ENCODE measurements at places on chromosomes 1 and 21.

DNA sequence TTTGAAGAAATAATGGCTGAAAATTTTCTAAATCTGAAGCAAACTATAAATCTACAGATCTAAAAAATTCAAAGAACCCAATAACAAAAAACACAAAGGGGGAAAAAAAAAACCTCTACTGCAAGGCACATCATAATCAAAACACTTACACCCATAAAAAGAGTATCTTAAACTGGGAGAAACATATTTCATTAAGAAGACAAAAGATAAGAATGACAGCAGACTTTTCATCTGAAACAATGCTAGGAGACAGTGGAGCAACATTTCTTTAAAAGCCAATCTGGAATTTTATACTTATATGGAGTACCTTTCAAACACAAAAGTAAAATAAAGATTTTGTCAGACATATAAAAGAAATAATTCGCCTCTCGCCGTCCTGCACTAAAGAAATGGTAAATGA is 49.1 kb downstream of the COP1 start:
- peaks cover 6% of the 10 kb centered on the region for H3K36me3 ChIP-seq
- no peak overlapping the region for H3K27ac ChIP-seq
- no peak for DNase-seq
- H3K27me3 ChIP-seq, result no peaks in the 10 kb centered on the region
- H3K4me3 ChIP-seq, result no peak overlapping the region
- H3K4me1 ChIP-seq, result no peaks in the 10 kb centered on the region

- H3K4me1 ChIP-seq, result no peaks in the 10 kb centered on the region
- no peak overlapping the region for H3K27ac ChIP-seq
- H3K4me3 ChIP-seq, result no peak overlapping the region
- DNase-seq, result peak; percentile 71
- no peaks in the 10 kb centered on the region for H3K36me3 ChIP-seq
- H3K27me3 ChIP-seq, result no peaks in the 10 kb centered on the region
Observed at GRCh38 chr21:42097860-42098454, 26.8 kb downstream of the UMODL1 start.

DNA sequence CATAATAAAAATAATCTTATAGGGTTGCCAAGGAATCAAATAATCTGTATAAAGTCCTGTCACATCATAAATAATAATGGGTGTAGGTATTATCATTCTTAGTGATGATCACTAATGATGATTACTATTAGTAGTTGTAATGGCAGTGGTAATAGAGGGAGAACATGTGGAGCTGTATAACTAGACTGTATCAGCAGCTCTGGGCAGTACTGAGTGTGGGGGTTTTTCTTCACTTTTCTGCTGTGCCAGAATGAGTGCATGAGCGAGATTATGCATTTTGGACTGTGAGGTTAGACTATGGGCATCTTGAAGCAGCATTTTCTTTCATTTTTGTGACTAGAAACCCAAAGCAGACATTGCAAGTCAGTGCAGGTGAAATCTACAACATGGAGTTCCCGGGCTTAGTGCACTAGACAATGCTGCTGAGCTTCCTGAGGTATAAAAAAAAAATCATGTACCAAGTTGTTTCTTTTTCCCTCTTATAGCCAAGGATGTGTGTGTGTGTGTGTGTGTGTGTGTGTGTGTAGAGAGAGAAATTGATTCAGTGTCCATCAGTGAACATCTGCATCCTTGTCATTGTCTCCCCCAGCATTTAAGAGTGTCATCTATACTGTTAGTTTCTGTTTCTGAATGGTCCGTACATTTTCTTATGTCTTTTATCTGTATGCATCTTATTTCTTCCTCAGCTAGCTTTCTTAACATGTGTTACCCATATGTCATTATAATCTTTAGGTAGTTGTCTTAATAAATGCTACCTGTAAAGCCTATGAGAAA is 86.6 kb downstream of the GIPC2 start:
- no peaks in the 10 kb centered on the region for H3K27me3 ChIP-seq
- H3K36me3 ChIP-seq, result no peaks in the 10 kb centered on the region
- H3K4me3 ChIP-seq, result no peak overlapping the region
- no peak for DNase-seq
- H3K27ac ChIP-seq, result no peak overlapping the region

- no peaks in the 10 kb centered on the region for H3K4me1 ChIP-seq
- H3K27ac ChIP-seq, result no peak overlapping the region
- DNase-seq, result no peak
- no peaks in the 10 kb centered on the region for H3K27me3 ChIP-seq
Observed at GRCh38 chr1:187734427-187734826, 905.7 kb downstream of the PLA2G4A start.

DNA sequence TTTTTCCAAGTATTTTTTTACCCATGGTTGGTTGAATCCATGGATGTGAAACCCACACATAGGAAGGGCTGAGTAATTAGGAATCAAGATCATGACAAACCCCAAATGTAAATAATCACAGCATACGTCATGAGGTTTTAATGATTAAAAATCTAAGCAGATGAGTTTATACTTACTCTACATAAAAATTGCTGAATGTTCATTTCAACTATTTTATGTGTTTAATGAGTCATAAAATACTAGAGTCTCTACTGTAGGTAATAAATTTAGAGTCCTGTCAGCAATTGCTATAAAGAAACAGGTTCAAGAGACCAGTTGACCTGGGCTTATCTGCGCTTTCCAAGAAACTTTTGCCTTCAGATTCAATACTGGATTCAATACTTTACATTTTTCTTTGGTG is 18.2 kb downstream of the CTH start:
- no peak overlapping the region for H3K4me3 ChIP-seq
- peaks cover 17% of the 10 kb centered on the region for H3K36me3 ChIP-seq
- DNase-seq, result no peak
- H3K27me3 ChIP-seq, result no peaks in the 10 kb centered on the region

- H3K4me1 ChIP-seq, result peaks cover 14% of the 10 kb centered on the region
- no peak overlapping the region for H3K4me3 ChIP-seq
- no peak overlapping the region for H3K27ac ChIP-seq
Observed at GRCh38 chr1:23872421-23872820, 4.3 kb upstream of the FUCA1 start.

- H3K27ac ChIP-seq, result no peak overlapping the region
- H3K36me3 ChIP-seq, result no peaks in the 10 kb centered on the region
- H3K27me3 ChIP-seq, result no peaks in the 10 kb centered on the region
Observed at GRCh38 chr1:221343136-221343535, 398.8 kb downstream of the DUSP10 start.

- H3K36me3 ChIP-seq, result peaks cover 54% of the 10 kb centered on the region
- no peak overlapping the region for H3K4me3 ChIP-seq
- no peak for DNase-seq
- H3K27me3 ChIP-seq, result no peaks in the 10 kb centered on the region
Observed at GRCh38 chr1:3774946-3775489, 2.5 kb downstream of the SMIM1 start.

GRCh38 chr1:245466261-245466660 is 311.5 kb downstream of the KIF26B start:
- no peak for DNase-seq
- H3K4me1 ChIP-seq, result peaks cover 9% of the 10 kb centered on the region
- H3K27me3 ChIP-seq, result no peaks in the 10 kb centered on the region
- H3K36me3 ChIP-seq, result no peaks in the 10 kb centered on the region
- no peak overlapping the region for H3K4me3 ChIP-seq

DNA sequence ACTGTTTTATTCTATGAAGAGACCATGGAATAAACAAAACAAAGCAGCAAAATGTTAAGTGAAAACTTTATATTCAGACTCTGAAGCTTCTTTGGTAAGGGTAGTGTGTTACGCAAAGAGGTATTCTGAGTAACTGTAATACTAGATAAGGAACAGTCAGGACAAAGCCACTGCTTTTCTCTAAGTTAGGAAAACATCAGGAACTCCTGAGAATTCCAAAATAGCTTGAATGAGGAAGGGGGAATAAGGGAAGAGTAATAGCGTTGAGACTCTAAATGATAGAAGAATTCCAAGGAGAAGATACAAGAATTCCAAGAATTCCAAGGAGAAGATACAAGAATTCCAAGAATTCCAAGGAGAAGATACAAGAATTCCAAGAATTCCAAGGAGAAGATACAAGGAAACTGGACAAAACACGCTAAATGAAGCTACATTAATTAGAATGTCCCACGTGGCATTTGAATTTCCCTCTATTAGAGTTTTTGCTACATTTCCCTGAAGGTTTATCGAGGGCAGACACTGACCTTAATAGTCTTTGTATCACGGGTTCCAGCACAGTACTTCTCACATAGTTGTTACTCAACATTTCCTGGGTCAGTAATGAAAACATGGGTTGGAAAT is 71.5 kb downstream of the SMYD3 start:
- H3K4me3 ChIP-seq, result no peak overlapping the region
- no peak overlapping the region for H3K27ac ChIP-seq
- no peaks in the 10 kb centered on the region for H3K27me3 ChIP-seq
- H3K36me3 ChIP-seq, result no peaks in the 10 kb centered on the region

DNA sequence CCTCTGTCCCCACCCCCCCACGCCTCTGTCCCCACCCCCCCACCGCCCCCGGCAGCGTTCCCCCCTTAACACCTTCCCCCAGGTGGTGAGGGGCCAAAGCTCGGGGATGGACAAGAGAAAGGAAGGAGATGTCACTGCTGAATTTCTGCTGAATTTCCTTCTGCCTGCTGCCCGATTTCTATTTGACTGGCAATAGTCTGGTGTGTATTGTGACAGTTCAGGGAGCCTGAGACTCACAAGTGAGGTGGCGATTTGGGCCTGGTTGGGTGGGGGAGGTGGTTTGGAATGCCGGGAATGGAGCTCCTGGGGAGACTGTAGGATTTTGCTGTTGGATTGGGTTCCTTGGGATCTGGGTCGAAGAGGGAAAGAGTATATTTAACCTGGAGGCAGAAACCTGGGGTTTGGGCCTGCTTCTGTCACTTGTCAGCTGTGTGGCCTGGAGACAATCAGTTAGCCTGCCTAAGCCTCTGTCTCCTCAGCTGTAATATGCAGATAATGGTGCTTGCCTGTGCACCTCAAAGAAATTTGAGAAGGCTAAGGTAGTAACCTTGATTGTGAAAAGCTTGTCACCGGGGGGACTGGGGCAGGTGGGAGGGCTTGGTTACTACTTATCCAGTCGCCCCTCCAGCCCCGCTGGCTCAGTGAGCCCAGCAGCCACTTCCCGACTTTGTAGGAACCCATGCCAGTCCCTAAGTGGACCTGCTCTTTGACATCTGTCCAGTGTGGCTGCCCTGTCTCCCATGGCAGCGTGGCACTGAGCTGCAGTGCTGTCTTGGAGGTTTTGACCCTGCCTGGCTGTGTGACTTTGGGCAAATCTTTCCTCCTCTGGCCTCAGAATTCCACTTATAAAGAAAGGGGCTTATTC is 7.7 kb upstream of the LMNA start:
- peaks cover 22% of the 10 kb centered on the region for H3K36me3 ChIP-seq
- H3K4me1 ChIP-seq, result peaks cover 57% of the 10 kb centered on the region
- peak; percentile 54 for DNase-seq
- H3K4me3 ChIP-seq, result peak overlapping the region; percentile 7

DNA sequence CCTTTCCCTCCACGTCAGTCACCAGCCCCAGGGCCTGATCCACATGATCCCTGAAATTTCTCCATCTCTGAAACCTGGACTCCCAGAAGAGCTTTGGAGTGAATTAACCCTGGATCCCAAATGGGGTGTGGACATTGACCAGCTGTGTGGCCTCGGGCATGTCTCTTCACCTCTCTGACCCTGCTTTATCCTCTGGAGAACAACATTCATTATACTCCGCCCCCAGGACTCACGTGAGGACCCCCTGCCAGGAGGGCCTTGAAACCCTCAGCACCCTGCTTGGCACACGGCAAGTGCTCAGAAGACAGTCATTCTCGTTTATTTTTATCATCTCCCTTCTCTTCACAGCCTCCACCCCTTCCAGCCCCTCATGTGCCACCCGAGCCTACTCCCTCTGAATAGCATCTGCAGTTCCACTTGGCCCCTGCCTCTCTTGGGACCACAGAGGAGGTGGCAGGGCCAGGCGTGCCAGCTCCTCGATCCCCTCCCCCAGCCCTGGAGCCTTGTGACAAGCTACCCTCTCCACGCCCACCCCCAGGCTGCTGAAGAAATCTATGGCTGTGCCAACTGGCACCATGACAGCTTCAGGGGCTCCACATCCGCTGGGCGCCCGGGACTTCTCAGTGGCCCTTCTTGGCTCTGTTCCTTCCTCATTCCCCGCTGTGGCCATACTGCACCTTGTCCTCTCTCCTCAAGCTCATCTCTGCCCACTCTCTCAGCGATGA is 18.0 kb downstream of the ADGRB2 start:
- no peaks in the 10 kb centered on the region for H3K27me3 ChIP-seq
- peak overlapping the region; percentile 74 for H3K27ac ChIP-seq
- peaks cover 61% of the 10 kb centered on the region for H3K4me1 ChIP-seq
- DNase-seq, result peak; percentile 93
- H3K4me3 ChIP-seq, result no peak overlapping the region

DNA sequence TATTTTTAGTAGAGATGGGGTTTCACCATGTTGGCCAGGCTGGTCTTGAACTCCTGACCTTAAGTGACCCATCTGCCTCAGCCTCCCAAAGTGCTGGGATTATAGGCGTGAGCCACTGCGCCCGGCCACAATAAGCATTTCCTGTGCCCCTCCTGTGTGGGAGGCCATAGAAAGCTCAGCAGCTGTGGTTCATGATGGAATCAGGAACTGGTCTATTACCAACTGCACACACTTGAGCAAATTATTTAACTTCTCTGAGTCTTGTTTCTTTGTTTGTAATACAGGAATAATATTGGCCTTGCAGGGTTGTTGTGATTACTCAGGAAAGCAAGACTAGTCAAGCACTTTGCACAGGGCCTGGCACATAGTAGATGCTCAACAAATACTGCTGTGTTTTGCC is 15.0 kb downstream of the RHBG start:
- H3K4me1 ChIP-seq, result peaks cover 56% of the 10 kb centered on the region
- no peak overlapping the region for H3K4me3 ChIP-seq
- H3K27me3 ChIP-seq, result peaks cover 5% of the 10 kb centered on the region
- no peak overlapping the region for H3K27ac ChIP-seq
- DNase-seq, result no peak

GRCh38 chr1:65508051-65508450 is 87.6 kb downstream of the LEPR start:
- H3K36me3 ChIP-seq, result no peaks in the 10 kb centered on the region
- no peaks in the 10 kb centered on the region for H3K4me1 ChIP-seq
- H3K27ac ChIP-seq, result no peak overlapping the region
- no peak for DNase-seq
- no peak overlapping the region for H3K4me3 ChIP-seq

DNA sequence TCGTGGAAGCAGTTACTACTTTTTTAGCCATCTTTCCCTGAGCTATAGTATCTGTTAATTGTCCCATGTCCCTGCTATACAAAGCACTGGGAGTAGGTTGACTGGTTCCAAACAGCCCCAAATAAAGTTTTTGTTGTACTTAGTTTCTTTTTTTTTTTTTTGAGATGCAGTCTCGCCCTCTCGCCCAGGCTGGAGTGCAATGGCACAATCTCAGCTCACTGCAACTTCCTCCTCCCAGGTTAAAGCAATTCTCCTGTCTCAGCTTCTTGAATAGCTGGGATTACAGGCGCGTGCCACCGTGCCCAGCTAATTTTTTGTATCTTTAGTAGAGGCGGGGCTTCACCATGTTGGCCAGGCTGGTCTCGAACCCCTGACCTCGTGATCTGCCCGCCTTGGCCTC is 3.3 kb downstream of the NCSTN start:
- H3K27me3 ChIP-seq, result no peaks in the 10 kb centered on the region
- no peak overlapping the region for H3K4me3 ChIP-seq
- H3K27ac ChIP-seq, result no peak overlapping the region
- DNase-seq, result no peak
- H3K4me1 ChIP-seq, result peaks cover 3% of the 10 kb centered on the region
- peaks cover 42% of the 10 kb centered on the region for H3K36me3 ChIP-seq

GRCh38 chr1:64111787-64112186 is 91.6 kb upstream of the UBE2U start:
- no peak for DNase-seq
- no peak overlapping the region for H3K27ac ChIP-seq
- no peaks in the 10 kb centered on the region for H3K36me3 ChIP-seq
- no peak overlapping the region for H3K4me3 ChIP-seq
- H3K27me3 ChIP-seq, result no peaks in the 10 kb centered on the region

GRCh38 chr1:203600782-203601513 is 25.7 kb upstream of the ATP2B4 start:
- no peak overlapping the region for H3K27ac ChIP-seq
- no peak for DNase-seq
- H3K4me3 ChIP-seq, result no peak overlapping the region
